ENCODE measurements at places on chromosomes 2 and 18. TPM values are rescaled to one million over a fixed set of nuclear protein-coding genes. Genes with fewer than 3 reads are reported as not detected.

The SLC39A6 gene
- total RNA-seq: 50.5 TPM

The SCTR gene
- total RNA-seq: not detected

The DBI gene
- 415 TPM for total RNA-seq

The DUSP19 gene
- total RNA-seq: 0.34 TPM

The MEX3C gene
- 19.4 TPM for total RNA-seq

The ST8SIA3 gene
- total RNA-seq: not detected

The USP34 gene
- total RNA-seq: 67.1 TPM

The TRABD2A gene
- 12.8 TPM for total RNA-seq

The WDSUB1 gene
- total RNA-seq: 8.3 TPM

The MDH1B gene
- 1.6 TPM for total RNA-seq

The EPB41L3 gene
- total RNA-seq: 0.25 TPM

The SAG gene
- total RNA-seq: not detected

The GAREM1 gene
- total RNA-seq: 5.2 TPM

The GRHL1 gene
- total RNA-seq: 0.84 TPM

The RND3 gene
- 41.5 TPM for total RNA-seq

The PRPF40A gene
- total RNA-seq: 79.9 TPM

The ADRA2B gene
- 0.06 TPM for total RNA-seq

The MAP4K3 gene
- total RNA-seq: 26.2 TPM

The FZD7 gene
- total RNA-seq: 5.6 TPM

The HOXD10 gene
- total RNA-seq: 5.3 TPM

The TIA1 gene
- total RNA-seq: 38.0 TPM

The DNER gene
- 10.4 TPM for total RNA-seq

The DSG1 gene
- total RNA-seq: not detected

The MALL gene
- 143 TPM for total RNA-seq
